ENCODE measurements at places on chromosomes 13 and 19.
A peak's percentile ranks its signal among the peaks of the same experiment; 100 is the strongest.

DNA sequence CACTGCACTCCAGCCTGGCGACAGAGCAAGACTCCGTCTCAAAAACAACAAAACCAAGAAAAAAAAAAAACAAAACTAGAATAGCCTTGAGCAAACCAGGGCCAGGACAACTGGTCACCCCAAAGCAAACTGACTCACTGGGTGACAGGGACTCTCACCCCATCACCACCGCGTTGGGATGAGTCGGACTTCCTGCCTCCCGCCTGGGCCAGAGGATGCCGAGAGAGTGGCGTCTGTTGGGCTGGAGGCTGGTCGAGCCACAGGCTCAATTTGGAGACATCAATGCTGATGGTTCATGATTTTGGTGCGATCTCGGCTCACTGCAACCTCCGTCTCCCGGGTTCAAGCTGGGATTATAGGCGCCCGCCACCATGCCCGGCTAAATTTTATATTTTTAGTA, 11.6 kb downstream of the TMPRSS9 start:
- DNase-seq: no peak

DNA sequence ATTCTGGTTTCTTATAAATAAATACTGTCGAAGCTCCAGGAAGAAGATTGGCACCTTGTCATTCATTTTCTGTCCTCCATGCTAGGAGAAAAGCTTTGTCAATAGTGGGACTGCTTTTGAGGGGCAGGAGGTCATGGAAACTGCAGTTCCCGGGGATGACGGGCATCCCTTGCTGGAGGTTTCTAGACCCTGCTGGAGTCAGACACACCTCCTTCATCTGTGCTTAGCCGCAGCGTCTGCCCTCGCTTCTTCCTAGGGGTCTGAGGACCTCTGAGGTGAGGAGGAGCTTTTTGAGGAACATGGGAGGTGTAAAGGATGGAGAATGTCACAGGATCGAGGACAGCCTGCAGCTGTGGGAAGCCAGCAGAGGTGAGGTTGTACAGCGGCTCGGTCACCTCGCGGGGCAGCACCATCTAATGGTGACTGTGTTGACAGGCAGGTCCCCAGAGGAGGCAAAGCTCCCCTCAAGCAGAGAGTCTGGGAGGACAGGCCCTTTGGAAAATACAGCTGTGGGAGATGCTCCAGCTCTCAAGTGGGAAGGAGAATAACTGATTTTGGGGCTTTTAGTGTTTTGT, 172.7 kb upstream of the RNF113B start:
- DNase-seq: no peak

DNA sequence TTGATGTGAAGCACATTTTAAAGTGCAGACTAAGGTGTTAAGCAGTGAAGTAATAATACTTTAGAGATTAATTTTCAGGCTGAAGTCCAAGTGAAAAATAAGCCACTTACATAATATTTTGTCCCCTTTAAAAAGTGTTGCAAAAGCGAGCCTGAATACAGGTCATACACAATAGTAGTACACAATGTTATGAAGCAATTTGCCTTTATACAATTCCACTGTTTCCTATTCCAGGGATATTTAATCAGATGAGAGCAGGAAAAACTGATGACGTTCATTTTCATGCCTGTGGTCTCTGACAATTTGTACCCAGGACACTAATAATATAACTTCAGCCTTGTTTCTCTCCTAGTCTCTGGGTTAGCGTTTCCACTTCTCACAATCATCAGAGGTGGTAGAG, 916.7 kb downstream of the PCDH9 start:
- no peak for DNase-seq

- DNase-seq: no peak
Observed at GRCh38 chr19:41541990-41542584, 33.9 kb upstream of the CEACAM21 start.

DNA sequence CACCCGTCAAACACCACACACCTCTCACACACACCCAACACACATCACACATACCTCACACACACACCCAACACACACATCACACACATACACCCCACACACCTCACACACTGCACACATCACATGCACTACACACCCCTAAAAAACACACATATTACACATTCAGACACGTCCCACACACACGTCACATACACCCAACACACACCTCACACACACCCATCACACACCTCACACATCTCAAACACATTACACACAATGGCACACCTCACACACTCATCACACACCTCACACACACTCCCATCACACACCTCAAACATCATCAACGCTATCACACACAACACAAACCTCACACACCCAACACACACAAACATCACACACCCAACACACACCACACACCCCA, 133.1 kb downstream of the CRYL1 start:
- DNase-seq: no peak

GRCh38 chr19:13983213-13983889, 22.8 kb downstream of the RFX1 start:
- no peak for DNase-seq

DNA sequence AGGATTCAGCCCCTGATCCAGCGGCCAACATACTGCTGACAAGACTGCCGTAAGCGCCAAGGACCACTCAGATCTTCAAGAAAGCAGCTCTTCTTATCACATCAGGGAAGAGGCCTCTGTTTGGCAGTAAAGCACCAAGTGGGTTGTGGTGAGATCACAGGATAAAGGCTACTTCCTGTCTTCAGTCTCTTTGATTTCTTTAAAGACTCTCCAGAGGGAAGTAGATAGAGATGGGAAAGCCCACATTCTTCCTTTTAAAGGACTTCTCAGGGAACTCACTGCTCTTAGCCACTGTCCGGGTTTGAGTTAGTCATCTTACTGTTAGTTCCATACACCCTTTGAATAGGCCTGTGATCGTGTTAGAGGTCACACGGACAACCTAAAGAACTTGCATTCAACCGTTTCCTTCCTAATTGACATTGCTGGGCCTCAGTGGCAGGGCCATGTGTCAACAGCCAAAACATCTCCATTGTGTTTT, 47.2 kb upstream of the POMP start:
- DNase-seq: no peak

DNA sequence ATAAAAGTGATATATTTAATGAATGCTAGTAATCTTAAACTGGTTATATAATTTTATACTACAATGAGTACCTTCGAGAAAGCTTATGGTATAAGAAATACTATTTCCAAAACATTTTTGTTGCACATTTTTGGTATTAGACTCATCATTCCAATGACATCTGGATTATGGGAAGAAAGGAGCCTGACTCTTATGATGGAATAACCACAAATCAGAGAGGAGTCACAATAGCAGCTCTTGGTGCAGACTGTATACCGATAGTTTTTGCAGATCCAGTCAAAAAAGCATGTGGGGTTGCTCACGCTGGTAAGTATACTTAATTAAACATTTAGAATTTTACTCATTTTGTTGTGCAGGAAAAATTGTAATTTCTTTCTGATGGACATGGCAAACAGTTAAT, 3.9 kb downstream of the LACC1 start:
- DNase-seq: no peak

DNA sequence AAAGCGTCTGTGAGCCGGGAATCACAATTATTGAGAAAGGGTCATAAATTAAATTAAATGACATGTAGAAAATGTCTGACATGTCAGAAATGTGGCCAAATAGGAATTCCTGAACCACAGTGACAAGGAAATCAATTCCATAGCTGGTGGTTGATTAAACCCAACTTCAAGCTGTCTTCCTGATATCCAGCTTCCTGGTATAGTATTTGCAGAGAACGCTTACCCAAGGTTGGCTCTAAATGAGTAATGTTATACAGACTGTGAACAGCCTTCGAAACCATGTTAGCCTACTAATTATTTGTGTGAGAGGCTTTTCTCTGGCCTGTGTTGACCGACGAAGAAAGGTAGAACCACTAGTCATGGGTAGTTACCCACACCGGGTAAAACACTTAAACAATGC, 347.2 kb downstream of the RFC3 start:
- no peak for DNase-seq

- DNase-seq: no peak
Observed at GRCh38 chr19:6501740-6502648, at the start of gene TUBB4A. Gene TUBB4A, minus strand, starts transcription at chr19:6502309. Its CDS starts 97 bp downstream, at chr19:6502212.

- DNase-seq: no peak
Observed at GRCh38 chr13:26695360-26695705, 65.3 kb downstream of the GPR12 start.

- no peak for DNase-seq
Observed at GRCh38 chr19:1041835-1042685, 2.2 kb downstream of the ABCA7 start.

DNA sequence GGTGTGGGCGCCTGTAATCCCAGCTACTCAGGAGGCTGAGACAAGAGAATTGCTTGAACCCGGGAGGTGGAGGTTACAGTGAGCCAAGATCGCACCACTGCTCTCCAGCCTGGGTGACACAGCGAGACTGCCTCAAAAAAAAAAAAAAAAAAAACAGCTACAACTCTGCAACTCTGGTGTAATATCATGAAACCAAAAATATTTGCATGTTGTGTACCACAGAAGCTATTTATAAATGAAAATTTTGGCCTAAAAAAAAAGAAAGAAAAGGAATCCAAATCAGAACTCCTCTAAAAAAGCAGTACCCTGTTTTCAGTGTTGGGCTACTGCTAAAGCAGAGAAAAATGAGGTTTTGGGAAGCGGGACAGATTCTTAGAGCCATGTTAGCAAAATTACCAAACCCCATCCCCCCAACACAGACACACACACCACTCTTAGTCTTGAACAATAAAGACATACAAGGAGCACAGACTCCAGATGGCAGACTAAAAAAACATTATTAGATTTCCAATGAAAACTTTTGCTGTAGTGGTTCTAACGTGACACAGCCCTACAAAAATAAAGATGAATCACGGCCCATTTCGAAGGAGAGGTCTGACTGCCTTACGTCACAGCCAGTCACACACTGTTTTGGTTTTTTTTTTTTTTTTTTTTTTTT, 51.5 kb downstream of the INSR start:
- peak; percentile 40 for DNase-seq

DNA sequence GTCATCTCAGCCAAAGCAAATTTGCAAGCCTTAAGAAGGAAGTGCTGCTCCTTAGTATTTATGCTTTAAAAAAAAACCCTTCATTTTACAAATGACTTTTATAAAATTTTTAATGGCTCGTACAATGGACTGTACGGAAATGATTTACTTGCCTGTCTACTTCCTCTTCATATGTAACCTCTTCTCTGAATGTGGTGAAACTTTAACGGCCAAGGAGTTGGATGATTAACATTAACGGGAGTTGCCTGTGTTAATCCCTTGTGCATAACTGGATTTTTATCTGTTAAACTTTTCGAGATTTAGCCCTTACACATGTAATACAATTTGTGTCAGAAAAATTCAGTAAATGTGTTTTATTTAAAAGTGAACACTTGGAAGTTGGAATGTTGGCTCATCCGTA, 429.4 kb downstream of the TBC1D4 start:
- no peak for DNase-seq

GRCh38 chr13:102935896-102936321, 90.1 kb downstream of the ERCC5 start:
- no peak for DNase-seq

DNA sequence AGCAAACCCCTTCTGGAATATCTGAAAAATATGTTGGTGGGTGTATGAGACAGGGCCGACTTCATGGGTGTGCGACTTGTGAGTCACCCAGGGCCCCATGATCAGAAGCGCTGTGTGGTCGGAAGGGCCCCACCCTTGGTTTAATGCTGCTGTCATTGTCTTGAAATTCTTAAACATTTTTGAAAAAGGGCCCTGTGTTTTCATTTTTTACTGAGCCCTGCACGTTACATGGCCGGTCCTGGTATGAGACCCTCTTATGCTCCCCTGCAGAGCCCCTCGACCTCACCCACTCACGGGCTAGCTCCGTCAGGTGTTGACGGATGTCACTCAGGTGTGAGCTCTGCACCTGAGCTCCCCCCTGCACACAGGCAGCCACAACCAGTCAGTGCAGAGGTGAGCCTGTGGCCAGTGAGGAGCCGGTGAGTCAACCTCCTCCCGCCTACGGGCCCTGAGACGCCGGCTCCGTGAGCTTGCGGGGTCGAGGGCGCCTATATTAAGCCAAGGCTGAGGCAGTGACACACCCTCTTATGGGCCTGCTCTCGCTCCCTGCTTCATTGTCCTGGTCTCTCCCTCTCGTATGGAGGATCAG, 27.7 kb downstream of the GADD45B start:
- no peak for DNase-seq

- DNase-seq: no peak
Observed at GRCh38 chr19:50658441-50659317, 9.4 kb downstream of the C19orf81 start.

DNA sequence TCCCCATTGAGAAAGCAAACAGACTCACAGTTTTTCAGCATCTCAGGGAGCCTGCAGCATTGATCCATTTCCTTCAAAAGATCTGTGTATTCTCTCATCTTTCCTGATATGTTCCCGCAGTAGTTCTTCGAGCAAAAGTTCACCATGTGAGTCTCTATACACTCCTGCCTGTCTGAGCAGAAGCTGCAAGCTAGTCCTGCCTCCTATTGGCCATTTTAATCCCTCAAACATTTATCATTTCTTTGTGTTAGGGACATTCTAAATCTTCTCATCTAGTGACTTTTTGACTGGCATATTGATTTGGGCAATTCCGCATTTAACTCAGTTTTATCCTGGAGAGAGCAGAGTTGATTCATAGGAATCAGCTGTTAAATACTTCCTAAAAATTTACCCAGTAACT, 660.4 kb upstream of the KLF12 start:
- no peak for DNase-seq

- peak; percentile 14 for DNase-seq
Observed at GRCh38 chr19:18594096-18594823, 5.7 kb downstream of the REX1BD start.
